ENCODE measurements at places on chromosomes 11 and 22.
A peak's percentile ranks its signal among the peaks of the same experiment; 100 is the strongest.

- no peak for DNase-seq
Measured at GRCh38 chr11:19091366-19091765, 25.6 kb upstream of the ZDHHC13 start.

GRCh38 chr11:10844356-10844755 lies 13.5 kb downstream of the ZBED5 start:
- no peak for DNase-seq

GRCh38 chr22:45033136-45033535 lies 23.3 kb upstream of the PHF21B start:
- no peak for DNase-seq

GRCh38 chr11:4156571-4156970 lies 62.0 kb downstream of the RRM1 start:
- no peak for DNase-seq

GRCh38 chr11:134068829-134069425 lies at the start of gene JAM3:
JAM3 (plus strand) TSS chr11:134069072; CDS start chr11:134069084, 12 bp downstream.
- peak; percentile 96 for DNase-seq

DNA sequence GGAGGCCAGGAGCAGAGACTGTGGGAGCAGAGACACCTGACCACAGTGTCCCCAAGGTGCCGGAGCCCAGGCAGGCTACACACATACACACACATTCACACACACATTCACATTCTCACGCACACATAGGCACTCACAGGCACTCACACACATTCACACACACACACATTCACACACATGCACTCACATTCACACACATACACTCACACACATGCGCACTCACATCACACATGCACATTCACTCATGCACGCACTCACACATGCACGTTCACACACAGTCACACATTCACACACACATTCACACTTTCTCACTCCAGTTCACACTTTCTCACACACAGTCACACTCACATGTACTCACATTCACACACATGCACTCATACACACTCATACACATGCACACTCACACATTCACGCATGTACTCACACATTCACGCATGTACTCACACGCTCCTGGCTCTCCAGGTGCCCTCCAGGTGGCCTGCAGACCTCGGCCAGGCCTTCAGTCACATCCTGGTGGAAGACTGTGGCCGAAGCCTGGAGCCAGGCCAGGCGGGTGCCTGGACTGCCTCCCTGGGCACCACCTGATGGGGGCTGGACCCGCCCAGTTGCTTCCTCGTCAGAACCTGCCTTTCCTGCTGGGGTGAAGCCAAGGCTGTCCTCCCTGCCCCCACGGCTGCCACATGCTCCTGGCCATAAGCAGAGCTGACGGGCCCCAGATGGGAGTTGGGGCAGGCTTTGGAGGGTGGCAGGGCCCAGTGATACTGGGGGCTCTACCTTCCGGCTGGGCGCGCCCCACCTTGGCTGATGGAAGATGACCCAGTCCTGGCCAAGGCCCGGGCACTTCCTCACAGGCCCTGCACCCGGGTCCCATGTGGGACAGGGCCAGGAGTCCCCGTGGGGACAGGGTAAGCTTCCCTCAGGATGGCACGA lies 89.5 kb downstream of the WNT7B start:
- no peak for DNase-seq

GRCh38 chr22:24973872-24974271 lies 21.4 kb downstream of the KIAA1671 start:
- DNase-seq: no peak

- DNase-seq: no peak
Measured at GRCh38 chr11:126868741-126869140, 131.8 kb downstream of the KIRREL3 start.

DNA sequence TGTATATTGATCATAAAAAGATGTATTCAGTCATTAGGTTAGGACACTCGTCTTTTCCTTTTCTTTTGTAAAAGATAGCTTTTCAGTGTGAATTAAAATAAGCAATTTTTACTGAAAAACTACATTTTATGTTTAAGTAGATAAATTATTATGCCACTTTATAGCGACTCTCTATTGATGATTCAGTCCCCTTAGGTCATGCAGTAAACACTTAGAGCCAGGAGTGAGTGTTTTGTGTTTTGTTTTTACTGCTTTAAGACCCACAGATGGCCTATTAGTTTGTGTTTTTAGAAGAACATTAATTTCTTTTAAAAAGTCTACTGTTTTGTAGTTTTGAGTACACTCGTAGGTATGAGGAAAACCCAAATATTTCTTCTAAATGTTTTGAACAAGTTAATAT lies 86.6 kb downstream of the YAP1 start:
- DNase-seq: no peak

GRCh38 chr11:119134389-119134978 lies 13.1 kb downstream of the HINFP start:
- DNase-seq: no peak

DNA sequence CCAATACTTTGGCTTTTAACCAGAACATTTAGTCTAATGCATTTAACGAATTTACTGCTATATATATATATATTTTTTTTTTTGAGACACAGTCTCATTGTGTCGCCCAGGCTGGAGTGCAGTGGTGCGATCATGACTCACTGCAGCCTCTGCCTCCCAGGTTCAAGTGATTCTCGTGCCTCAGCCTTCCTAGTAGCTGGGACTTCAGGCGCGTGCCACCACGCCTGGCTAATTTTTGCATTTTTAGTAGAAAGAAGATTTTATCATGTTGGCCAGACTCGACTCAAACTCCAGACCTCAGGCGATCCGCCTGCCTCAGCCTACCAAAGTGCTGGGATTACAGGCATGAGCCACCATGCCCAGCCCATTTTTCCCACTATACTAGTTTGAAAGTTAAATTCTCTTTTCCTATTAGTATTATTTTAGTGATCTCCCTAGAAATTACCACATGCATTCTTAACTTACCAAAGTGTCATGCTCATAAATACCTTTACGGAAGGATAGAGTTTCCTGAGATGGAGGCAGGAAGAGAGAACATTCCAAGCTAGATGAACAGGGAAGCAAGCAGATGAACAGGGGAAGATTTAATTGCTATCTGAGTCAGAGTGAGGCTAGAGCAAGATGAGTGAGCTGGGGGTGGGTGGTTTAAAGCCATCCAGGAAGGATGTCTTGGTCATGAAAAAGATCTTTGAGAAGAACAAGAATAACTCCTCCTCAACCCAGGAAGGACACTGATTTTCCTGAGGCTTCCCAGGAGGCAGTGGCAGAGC lies 4.4 kb upstream of the PGAP2 start:
- no peak for DNase-seq

DNA sequence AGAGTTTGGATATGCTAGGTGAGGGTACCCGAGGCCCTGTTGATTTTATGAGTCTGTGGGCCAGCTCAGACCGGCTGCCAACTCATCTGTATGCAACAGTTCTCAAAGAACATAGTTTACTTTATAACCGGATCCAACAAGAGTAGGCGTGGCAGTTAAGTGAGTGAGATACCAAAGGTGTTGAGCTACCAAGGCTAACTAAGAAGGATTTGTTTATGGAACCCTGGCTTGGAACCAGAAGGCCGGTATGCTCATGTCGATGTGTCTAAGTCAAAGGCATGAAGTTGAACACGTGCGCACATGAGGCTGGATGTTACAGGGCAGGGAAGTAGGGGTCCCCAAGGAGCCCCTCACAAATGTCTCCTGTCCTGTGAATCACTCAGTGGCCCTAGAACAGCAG lies at the start of gene KCNJ1:
KCNJ1 (minus strand) TSS at position 20 of the 400 bp plus-strand sequence. CDS start 27,053 bp downstream, outside the sequence.
- no peak for DNase-seq

GRCh38 chr11:45675646-45676045 lies 10.2 kb upstream of the CHST1 start:
- no peak for DNase-seq

- DNase-seq: no peak
Measured at GRCh38 chr11:34509336-34509876, 4.2 kb downstream of the ELF5 start.

DNA sequence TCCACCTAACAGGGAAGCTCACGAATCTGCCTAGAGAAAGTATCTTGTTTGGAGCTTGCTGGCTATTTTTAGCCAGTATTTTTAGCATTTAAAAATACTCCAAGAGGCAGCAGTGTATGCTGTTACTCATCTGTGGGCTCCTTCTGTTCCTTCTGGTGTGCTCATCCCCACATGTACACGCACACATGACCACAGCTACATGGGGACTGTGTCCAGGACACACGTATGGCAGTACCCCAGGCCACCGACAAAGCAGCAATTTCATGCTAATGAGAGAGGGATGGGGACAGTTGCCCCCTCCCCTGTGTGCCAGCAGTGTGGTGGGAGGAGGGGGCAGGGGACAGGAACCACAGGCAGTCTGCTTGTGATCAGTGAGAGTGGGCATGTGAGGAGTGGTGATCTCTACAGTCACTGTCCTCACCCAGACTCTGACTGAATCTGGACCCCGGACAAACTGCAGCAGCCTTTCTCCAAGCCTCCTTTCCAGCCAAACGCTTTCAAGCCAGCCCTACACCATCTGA lies 16.4 kb downstream of the USP2 start:
- DNase-seq: no peak

DNA sequence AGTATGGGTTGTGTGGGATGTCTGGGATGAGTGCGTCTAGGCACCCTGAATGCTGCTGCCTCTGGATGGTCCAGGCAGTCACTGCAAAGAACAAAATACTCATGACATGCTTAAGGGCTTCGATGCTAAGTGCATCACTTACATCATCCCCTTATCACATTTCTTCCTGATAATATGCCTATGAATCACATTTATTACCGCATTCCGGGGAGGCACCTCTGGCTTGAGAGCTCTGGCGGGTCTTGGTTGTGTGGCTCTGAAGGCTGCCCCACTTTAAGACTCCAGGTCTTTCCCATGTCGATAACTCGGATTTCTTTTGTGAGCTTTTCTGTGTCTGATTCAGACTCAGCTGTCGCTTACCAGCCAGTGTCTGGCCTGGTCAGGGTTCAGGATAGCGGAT lies 1126.4 kb downstream of the TBC1D22A start:
- DNase-seq: no peak

DNA sequence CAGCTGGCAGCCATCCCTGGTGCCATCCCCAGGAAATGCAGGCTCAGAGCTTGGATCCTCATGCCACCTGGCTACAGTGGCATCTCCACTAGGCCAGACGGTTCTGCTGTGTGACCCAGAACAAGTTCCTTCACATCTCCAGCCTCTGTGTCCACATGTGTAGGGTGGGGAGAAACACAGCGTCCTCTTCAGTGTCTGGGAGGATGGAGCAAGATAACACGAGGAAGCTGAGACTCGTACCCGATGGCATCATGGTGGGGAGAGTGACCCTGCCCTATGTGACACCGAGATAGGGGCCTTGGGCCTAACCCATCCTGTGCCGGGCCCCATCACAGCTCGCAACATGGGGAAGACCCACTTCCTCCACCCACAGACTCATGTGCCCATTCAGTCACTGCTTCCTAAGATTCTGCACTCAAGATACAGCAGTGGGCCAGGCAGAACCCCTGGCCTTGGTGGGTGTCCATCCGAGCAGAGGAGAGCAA lies 78.5 kb downstream of the MORC2 start:
- DNase-seq: no peak

- DNase-seq: no peak
Measured at GRCh38 chr11:581752-582151, 5.5 kb downstream of the PHRF1 start.

DNA sequence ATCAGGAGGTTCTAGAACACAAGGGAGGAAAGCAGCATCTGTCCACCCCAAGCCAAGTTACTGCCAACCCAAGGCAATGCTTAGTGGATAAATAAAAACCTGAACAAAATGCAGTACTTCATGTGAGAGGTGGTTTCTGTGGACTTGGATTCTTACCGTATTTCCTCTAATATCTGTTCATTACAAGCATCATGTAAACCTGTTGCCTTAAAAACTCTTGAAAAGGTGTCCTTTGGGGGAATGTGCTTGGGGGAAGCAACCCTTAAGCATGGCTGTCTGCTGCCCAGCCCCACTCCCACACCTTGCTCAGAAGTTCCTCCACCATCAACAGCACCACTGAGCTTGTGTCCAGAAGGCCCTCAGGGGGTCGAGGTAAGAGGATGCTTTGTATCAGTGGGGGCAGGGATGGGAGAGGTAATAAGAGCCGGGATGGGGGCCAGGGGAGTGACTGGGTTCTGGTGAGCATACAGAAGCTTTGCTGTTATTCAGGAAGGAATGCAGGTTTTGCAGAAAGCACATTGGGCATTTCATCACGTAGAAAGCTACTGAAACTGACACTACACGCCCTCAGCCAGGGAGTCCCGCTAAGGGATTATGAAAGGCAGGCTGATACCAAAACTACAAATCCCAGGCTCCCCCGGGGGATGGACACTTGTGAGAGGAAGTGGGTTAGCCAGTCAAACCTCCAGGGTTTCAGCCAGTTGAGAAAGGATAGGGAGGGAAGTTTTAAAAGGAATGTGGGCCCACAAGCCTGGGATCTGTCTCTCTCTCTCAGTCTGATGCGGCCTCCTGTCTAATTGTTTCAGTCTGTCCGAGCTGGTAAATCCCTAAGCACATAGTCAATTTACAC lies 52.0 kb downstream of the KCNJ1 start:
- no peak for DNase-seq

DNA sequence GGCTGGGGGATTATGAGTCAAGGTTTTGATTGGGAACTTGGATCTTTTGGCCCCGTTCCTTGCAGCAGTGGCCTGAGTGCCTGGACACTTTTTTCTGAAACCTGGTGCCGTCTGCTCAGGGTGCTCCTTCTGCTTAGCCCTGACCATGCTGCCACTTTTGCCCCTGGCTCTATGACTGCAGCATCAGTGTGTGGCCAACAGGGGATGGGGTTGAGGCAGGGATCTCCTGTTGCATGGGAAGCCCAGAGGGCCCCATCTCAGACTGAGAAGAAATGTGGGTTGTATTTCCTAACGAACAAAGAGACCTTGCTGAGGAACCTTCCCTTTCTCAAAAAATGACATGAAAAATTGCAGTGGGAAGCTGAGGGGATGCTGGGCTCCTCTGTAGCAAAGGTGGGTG lies 18.7 kb downstream of the POU2F3 start:
- DNase-seq: no peak

All from CD4-positive, alpha-beta T cell treated with Interleukin-21 for 1 hour (primary cell).